Bronchus fibroblast of lung (primary cell): ENCODE measurements at places on chromosomes 7 and 10. TPM values are rescaled to one million over a fixed set of nuclear protein-coding genes. Genes with fewer than 3 reads are reported as not detected.

HABP2 gene
- not detected in 2 replicates for total RNA-seq

PIP gene
- total RNA-seq: not detected in 2 replicates

THNSL1 gene
- 2.2 and 2.4 TPM in 2 replicates for total RNA-seq

TYW1 gene
- total RNA-seq: 11.3 and 12.6 TPM in 2 replicates

MEOX2 gene
- 1.5 and 1.9 TPM in 2 replicates for total RNA-seq

MYOZ1 gene
- total RNA-seq: 0.15 TPM in 1 of 2 replicates, not detected in the other

CAV1 gene
- 569 and 638 TPM in 2 replicates for total RNA-seq

AKR1C2 gene
- total RNA-seq: 2.5 and 3.9 TPM in 2 replicates

H2BK1 gene
- total RNA-seq: not detected in 2 replicates

EN2 gene
- total RNA-seq: not detected in 2 replicates

EVX1 gene
- not detected in 2 replicates for total RNA-seq

NEUROG3 gene
- total RNA-seq: not detected in 2 replicates

DRGX gene
- not detected in 2 replicates for total RNA-seq

C10orf95 gene
- 0.15 and 0.17 TPM in 2 replicates for total RNA-seq

CCZ1B gene
- total RNA-seq: 16.8 and 23.2 TPM in 2 replicates

CYP2C19 gene
- not detected in 2 replicates for total RNA-seq

NRAP gene
- total RNA-seq: not detected in 2 replicates

CRPPA gene
- 0.74 and 1.0 TPM in 2 replicates for total RNA-seq

C10orf62 gene
- total RNA-seq: not detected in 2 replicates

GALNT17 gene
- under 0.01 TPM in 2 replicates for total RNA-seq

TFR2 gene
- 0.17 and 0.30 TPM in 2 replicates for total RNA-seq

WDR86 gene
- total RNA-seq: 3.9 and 6.7 TPM in 2 replicates

SPDYE1 gene
- total RNA-seq: not detected in 2 replicates

BAIAP2L1 gene
- 1.9 and 2.5 TPM in 2 replicates for total RNA-seq

TEX36 gene
- not detected in 2 replicates for total RNA-seq

GJD4 gene
- not detected in 2 replicates for total RNA-seq

PNLIPRP1 gene
- total RNA-seq: not detected in 2 replicates

VCL gene
- 106 and 117 TPM in 2 replicates for total RNA-seq

SLC25A40 gene
- 7.0 and 14.6 TPM in 2 replicates for total RNA-seq

TBC1D12 gene
- 3.3 and 4.0 TPM in 2 replicates for total RNA-seq

HOXA10 gene
- total RNA-seq: not detected in 2 replicates

FAM237B gene
- total RNA-seq: not detected in 2 replicates

CFAP43 gene
- total RNA-seq: under 0.01 TPM in 1 of 2 replicates, not detected in the other

SORBS1 gene
- total RNA-seq: 0.34 and 0.59 TPM in 2 replicates

STOX1 gene
- under 0.01 and 0.15 TPM in 2 replicates for total RNA-seq

NCOA4 gene
- 75.7 and 87.3 TPM in 2 replicates for total RNA-seq

RBP4 gene
- total RNA-seq: 2.8 and 5.5 TPM in 2 replicates

PDE1C gene
- 2.9 and 3.0 TPM in 2 replicates for total RNA-seq

ACSM6 gene
- not detected in 2 replicates for total RNA-seq

KCNIP2 gene
- under 0.01 and 0.17 TPM in 2 replicates for total RNA-seq

TMEM184A gene
- under 0.01 TPM in 1 of 2 replicates, not detected in the other for total RNA-seq
